ENCODE measurements at places on chromosomes 16 and 17.
A peak's percentile ranks its signal among the peaks of the same experiment; 100 is the strongest.

- peak; percentile 14 for DNase-seq
Measured at GRCh38 chr16:57297856-57298255, 13.4 kb upstream of the PLLP start.

DNA sequence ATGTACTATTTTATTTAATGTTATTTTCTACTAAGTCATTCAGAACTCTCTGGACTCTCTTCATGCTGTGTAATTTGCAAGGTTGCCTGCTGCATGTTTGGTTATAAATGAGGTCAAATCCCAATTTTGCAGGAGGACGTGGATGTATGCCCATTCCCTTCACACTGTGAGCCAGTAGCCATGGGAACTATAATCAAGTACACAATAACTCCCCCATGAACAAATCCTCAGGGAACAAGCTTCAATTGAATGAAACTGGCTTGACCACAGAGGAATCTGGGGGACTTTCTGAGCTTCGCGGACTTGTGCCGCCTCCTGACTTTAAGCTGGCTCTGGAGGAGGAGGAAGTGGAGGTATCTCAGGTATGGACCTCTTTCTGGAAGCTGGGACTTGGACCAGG, 14.6 kb upstream of the KCTD13 start:
- DNase-seq, result no peak

DNA sequence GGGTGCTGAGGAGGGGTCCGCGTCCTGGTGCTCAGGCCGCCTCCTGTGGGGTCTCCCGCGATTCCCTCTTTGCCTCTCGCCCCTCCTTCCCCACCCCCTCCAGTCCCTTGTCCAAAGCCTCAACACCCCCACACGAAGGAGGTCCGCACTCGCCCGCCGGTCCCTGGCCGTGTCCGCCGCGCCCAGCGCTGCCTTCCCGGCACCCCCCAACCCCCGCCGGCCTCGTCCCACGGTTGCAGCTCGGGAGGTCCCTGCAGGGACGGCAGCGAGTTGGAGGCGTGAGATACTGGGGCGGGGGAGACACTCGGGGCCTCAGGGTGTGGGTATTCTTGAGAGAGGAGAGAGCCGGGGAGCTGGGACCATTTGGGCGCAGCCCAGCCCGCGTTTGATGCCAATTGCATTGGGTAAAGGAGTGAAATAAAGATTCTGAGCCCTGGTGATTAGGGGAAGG, 468 bp downstream of the FLYWCH2 start:
- DNase-seq, result no peak

- DNase-seq, result no peak
Measured at GRCh38 chr16:4923853-4924252, 13.1 kb downstream of the PPL start.

DNA sequence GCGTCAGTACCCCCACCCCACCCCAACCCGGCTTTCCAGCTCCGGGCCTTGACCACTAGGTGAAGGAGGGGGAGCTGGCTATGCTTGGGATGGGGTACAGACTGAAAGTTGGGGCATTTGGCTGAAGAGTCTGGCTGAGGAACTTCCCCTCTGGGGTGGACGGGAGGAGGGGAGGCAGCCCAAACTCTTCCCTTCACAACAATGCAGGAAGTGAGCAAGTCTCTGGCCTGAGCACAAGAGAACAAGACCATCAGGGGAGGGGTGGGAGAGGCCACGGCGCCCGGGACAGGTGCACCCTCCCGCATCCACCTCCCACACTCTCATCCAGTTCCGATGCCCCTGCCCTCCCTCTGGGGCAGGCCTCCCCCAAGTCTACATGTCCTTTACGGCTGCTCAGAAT, 5.6 kb downstream of the USH1G start:
- no peak for DNase-seq

DNA sequence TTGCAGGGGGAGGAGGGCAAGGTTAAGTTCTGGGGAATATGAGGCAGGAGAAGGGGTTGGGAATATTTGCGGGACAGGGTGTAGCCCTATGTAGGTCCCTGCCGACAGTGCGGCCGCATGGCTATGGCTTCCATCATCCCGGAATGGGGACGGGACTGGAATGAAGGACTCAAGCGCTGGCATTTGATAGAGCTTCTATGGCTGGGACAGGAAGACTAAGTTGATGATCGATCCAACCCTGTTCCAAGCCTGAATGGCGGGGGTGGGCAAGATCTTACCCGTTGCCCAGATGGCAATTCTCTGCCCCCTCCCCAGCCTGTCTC, 47.1 kb downstream of the SRCIN1 start:
- DNase-seq, result no peak

DNA sequence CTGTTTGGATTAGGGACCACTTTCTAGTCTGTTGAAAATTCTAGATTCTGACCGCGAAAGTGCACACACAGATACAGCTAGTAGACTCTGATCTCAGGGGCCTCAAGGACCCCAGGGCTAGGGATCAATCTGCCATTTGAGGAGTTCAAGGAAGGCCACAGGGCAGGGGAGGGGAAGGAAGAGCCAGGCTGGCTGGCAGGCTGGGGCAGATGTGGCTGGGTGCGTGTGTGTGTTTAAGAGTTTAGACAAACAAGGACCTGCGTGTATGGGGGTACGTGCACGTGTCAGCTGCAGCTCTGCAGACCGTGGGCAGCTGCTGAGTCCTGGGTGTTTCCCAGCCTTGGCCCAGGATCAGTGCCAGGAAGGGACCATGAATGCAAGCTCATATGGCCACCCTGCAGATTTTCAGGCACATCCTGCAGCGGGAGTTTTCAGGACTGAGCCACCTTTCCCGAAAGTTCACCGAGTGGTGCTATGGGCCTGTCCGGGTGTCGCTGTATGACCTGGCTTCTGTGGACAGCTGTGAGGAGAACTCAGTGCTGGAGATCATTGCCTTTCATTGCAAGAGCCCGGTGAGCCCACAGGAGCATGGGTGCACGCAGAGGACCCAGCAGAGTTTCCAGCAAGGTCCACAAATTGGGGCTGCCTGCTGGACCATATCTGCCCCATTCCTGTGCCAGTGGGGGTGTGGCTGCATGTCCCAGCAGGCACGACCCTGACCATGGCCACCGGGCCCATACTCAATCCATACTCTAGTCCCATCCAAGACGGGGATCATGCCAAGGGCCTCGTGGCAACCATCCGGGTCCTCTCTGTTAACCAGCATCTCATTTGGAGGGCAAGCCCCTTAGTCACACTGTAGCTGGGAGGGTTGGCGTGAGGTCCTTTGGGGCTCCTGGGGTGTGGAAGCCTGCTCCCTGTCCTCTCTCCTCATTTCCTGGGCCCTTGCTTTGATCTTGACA, 10.6 kb downstream of the TRPV2 start:
- DNase-seq, result no peak

- DNase-seq, result no peak
Measured at GRCh38 chr16:280991-281659, 734 bp downstream of the ARHGDIG start.

- DNase-seq, result no peak
Measured at GRCh38 chr17:46063241-46063640, 64.2 kb downstream of the STH start.

DNA sequence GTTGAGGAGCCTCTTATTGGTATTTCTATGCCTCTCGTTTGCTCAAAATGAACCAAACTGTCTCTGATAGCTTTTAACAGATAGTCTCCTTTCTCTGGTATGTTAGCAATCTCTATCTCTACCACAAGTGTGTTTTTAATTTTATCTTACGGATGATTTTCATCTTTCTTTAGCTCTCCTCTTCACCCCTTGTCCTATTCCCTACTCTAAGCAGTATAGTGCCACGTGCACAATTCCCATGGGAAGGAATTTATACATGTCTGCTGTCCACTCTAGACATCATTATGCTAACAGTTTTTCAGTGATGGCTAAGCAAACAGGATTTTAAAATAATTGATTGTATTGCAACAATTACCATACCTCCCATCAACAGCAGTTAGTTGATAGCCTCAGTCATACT, 177.3 kb downstream of the CYB561 start:
- no peak for DNase-seq

- no peak for DNase-seq
Measured at GRCh38 chr16:58107709-58108108, 21.5 kb downstream of the CFAP20 start.

- DNase-seq, result no peak
Measured at GRCh38 chr17:4635823-4636375, 5.6 kb downstream of the ALOX15 start.

GRCh38 chr16:55001931-55002330, 71.3 kb downstream of the IRX5 start:
- no peak for DNase-seq

DNA sequence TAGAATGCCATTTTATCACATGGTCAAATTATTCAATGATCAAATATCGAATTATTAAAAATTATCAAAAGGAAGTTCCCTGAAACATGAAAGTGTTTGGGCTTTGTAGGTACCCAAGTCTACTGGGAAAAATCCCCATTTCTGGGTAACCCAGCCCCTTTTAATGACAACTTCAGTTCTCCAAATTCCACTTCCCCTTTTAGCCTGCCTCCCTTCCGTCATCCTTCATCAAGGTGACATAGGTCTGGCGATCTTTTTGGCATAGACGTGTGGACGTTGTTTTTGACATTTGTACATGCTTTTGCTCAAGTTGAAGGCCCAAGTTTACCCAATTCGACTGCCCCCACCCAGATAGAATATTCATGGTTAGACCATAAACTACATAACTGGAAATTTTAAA, 660.9 kb downstream of the MAF start:
- no peak for DNase-seq

GRCh38 chr17:82283208-82283749, 9.8 kb upstream of the CSNK1D start:
- no peak for DNase-seq

DNA sequence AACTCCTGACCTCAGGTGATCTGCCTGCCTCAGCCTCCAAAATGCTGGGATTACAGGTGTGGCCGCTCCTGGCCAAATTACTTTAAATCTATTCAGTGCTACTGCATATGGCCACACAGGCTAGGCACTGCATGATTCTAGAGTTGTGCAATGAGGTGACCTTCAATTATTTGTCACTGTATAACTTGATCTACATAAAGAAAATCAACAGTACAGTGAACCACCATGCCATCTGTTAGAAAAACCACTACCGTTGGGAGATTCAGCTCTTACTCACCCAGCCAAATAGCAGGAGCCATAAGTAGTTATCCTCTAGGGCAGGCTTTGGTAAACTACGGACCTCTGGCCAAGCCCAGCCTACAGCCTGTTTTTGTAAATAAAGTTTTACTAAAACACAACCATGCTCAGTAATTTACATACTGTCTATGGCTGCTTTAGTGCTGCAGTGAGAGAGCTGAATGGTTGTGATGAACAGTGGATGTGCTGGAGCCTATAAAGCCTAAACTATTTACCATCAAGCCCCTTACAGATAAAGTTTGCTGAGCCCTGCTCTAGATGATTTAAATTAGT, 40.7 kb upstream of the TANC2 start:
- DNase-seq, result no peak

GRCh38 chr16:79605999-79606398, 5.5 kb upstream of the MAF start:
- no peak for DNase-seq

GRCh38 chr17:31433091-31433790, 41.8 kb downstream of the RAB11FIP4 start:
- DNase-seq, result no peak

DNA sequence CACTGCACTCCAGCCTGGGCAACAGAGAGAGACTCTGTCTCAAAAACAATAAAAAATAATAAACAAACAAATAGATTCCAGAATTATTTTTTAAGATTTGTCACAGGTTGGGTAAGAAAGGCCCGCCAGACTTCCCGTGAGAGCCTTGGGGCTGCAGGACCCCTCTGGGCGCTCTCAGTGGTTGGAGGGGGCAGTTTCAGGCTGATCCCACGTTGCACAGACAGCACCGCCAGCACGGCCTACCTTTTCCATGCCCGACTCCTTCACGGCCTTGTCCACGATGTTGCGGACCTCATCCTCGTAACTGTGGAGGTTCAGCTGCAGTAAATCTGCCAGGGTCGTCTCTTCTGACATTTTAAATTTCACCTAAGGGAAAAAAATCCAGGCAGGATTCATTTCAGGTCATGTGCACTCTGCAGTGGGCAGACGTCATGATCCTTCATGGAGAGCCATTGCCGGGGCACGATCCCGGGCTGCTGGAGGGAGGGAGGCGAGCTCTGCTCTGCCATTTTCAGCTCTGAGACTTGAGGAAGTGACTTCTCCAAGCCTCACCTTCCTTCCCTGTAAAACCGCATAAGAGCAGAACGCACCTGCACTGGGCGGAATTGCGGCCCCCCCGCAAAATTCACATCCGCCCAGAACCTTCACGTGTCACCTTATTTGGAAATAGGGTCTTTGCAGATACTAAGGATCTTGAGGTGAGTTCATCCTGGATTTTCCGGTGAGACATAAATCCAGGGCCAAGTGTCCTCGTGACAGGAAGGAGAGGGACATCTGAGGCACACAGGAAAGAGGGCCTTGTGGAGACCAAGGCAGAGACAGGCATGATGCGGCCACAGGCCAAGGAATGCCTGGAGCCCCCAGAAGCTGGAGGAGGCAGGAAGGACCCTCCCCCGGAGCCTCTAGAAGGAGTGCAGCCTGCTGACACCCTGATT, 66.8 kb downstream of the DNAH17 start:
- no peak for DNase-seq

DNA sequence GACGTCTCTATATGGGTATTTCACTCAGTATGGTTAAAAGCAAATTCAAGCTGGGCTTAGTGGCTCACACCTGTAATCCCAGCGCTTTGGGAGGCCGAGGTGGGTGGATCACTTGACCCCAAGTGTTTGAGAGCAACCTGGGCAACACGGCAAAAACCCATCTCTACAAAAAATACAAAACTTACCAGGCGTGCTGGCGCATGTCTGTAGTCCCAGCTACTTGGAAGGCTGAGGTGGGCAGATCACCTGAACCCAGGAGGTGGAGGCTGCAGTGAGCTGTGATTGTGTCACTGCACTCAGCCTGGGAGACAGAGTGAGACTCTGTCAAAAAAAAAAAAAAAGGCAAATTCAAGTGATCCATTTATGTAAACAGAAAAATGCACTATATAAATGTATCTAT, 1.3 kb upstream of the TNFRSF17 start:
- no peak for DNase-seq

- DNase-seq, result no peak
Measured at GRCh38 chr16:76278980-76279379, 1.8 kb downstream of the CNTNAP4 start.

DNA sequence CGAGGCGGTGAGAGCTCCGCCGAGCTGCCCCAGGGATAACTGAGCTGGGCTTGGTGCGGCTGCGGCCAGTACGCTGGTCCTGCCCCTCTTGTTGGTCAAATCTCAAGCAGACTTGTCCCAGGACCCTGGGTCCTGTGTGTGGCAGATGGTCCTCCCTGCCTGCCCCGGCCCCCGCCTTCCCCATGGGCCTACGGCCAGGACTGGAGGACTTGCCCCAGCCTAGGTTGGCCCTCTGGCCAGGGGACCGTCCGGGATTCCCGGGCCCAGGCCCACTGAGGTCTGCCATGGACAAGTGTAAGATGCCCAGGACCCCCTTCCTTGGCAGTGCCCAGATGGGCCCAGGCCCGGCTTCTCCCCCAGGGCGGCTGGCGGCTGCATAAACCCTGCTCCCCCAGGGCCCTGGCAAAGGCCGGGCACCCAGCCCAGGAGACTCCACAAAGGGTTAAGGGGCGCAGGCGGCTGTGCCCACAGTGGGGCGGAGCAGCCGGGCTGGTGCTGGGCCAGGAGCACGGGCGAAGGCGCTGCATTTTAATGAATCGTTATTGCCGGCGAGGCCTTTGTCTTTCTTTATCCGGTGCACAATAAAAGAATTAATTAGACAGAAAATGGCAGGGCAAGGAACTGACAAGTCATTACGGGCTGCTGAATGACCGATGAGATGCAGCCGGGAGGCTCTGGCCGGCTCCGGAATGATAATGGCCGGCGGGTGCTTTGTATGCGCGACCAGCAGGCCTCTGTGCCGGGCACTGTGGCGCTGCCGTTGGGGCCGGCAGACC, 9.1 kb downstream of the SOX8 start:
- DNase-seq, result no peak
